ENCODE measurements at places on chromosomes 5 and 9.
A peak's percentile ranks its signal among the peaks of the same experiment; 100 is the strongest.

DNA sequence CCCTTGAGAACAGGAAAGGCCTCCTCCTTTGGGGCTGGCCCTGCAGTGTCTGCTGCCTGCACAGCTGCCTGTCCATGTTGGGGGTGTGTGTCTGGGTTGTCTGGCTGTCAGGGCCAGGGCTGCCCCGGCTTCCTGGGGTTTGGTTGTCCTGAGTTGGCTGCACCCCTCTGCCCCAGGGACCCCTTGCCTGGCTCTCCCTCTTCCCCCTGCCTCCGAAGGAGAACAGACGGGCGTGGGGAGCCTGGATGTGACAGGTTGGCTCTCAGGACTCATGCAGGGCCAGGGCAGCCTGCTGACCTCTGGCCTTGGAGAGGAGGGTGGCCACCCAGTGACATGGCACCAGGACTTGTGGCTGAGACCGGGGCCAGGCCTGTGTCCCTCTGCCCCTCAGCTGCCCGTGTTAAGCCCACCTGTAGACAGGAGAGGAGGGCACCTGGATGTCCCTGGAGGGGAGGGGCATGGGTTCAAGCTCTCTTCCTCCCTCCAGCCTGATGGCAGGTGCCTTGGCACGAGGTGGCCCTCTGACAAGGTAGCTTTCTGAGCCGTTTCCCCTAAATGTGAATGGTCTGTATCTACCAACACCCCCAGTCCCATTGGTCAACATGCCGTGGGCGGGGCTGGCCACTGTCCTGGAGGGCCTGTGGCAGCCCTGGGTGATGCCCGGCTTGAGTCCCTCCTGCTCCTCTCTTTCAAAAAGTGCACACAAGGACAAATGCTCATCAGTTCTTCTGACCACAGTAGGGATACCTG, 34.9 kb downstream of the WNK2 start:
- DNase-seq: no peak

DNA sequence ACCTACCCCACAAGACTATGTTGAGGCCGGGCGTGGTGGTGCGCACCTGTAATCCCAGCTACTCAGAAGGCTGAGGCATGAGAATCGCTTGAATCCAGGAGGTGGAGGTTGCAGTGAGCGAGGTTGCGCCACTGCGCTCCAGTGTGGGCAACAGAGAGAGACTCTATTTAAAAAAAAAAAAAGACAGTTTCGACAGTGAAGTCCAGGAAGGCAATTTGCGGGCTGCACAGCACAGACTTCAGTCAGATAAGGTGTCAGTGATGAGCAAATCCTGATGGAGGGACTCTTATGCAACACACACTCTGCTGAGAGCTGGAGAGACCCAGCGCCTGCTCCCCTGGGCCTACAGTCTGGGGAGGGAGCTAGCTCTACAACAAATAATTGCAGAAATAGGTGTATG, 14.2 kb downstream of the CCNJL start:
- DNase-seq: no peak

GRCh38 chr5:96329886-96330529, 103.0 kb downstream of the PCSK1 start:
- DNase-seq: no peak

- DNase-seq: no peak
Observed at GRCh38 chr5:135706893-135707292, 127.6 kb upstream of the SLC25A48 start.

DNA sequence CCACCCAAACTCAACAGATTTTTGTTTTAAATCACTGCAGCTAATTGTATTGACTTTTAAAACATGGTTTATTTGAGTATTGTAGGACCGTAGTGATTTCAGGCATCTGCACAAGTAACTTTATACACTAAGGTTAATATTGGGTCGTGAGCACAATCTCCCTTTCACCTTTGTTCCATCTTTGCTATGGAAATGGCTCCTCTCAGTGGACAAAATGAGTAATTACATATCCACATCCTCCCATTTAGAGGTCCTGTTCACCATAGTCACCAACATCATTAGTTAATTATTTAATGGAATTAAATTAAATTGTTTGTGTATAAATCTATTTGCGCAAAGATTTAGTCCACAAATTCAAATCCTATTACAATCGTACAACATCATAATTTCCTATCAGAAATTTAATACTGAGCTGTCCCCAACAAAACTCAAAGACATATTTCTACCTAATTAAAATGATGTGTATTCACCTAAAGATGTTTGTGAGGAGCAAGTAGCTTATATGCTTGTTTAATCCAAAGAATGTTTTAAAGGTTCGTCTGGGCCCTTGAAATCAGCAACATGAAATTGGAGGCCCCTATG, 173.0 kb upstream of the DAPK1 start:
- DNase-seq: peak; percentile 26

GRCh38 chr5:159947708-159948358, 31.6 kb downstream of the ADRA1B start:
- no peak for DNase-seq

DNA sequence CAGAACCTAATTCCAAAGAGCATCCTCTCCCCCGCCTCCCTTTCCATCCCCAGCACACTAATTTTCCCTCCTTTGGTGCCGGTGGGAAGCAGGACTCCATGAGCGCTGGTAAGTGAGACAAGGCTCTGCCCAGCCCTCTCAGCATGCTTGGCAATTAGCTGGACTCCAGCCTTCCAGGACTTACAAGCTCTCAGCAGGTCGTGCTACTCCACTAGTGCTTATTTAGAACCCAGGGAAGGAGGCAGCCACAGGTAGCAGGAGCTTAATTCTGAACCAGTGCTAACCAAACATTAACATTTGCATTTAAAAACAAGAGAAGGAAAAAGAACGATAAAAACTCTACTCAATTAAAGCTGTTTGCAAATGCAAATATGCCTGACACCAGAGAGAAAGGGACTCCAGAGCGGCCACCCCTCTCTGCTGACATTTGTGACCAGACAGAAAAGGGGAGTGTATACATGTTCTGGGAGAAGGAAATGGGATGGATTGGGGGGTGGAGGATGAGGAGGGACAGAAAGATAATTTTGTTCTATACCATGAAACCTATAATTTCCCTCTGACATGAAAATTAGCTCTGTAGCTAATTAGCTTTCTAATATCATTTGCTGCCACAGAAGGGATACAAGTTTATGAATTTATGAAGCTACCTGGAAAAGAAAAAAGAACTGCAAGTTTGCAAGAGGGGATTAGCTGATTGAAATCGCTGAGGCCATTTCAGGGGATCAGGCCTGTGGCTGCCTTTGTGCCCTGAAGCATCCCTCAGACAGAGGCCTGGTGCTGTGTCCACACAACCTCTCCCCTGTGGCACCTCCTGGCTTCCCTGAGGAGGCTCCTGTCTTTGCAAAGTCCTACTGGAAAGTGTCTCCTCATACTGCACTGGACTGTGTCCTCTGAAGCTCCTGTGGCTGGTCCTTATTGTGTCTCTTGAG, 266.3 kb downstream of the SEC61B start:
- DNase-seq: no peak

DNA sequence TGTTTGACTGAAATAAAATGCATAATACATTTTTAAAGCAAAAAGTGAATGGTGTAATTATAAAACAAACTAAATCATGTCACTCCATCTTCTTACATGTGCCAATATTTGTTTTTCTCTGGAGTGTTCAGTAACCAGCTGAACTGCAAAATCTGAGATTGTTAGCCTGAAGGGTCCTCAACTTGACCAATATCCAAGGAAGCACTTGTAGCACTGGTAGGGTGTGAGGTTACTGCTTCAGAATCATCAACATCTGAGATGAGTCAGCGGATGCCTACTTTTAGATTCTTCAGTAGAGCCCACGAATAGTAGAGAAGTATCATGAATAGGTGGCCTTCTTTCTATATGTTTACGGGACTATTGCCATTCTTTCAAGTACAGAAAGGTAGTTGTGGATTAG, 226.7 kb downstream of the TLE4 start:
- no peak for DNase-seq

- DNase-seq: no peak
Observed at GRCh38 chr5:67971971-67972821, 243.4 kb upstream of the PIK3R1 start.

DNA sequence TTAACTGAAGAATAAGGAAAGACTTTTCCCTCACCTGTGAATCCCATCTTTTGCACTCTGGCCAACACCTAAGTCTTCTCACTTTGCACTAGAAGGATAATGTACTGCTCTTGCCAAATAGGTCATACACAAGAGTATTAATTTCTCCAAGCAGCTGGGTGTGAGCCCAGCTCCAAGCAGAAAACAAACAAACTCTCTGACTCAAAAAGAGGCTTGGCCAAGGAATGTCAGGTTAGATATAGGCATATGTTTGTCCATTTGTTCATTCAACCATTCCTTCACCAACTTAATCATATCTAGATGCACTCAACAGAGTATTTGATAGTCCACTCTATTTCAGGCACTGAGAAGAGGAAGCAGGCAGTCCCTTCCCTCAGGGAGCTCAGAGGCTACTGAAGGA, 84.4 kb downstream of the HTR4 start:
- no peak for DNase-seq

- DNase-seq: no peak
Observed at GRCh38 chr5:23614422-23614821, 107.0 kb downstream of the PRDM9 start.

- peak; percentile 71 for DNase-seq
Observed at GRCh38 chr5:167816354-167816753, 475.1 kb upstream of the WWC1 start.

GRCh38 chr9:134373269-134373668, 47.0 kb downstream of the RXRA start:
- DNase-seq: no peak

- DNase-seq: peak; percentile 38
Observed at GRCh38 chr9:83649080-83649479, 26.1 kb downstream of the IDNK start.

DNA sequence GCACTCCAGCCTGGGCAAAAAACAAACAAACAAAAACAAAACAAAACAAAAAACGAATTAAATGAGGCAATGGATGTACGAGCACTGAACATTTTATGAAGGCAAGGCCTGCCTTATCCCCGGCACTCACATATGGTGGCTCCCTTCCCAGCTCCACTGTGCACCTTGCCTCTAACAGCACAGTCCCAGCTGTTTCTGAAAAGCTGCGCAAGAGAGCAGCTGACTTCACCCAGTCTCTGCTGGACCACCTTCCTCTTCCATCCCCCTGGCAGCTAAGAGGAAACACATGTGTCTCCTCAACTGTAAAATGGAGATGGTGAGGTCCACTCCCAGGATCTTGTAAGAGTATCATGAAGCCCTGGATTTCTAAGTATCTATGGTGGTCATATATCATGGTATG, 100.7 kb downstream of the KLF4 start:
- DNase-seq: no peak

- no peak for DNase-seq
Observed at GRCh38 chr5:80387063-80387768, 20.6 kb upstream of the ZFYVE16 start.

- no peak for DNase-seq
Observed at GRCh38 chr5:88555674-88556073, 287.0 kb upstream of the TMEM161B start.

DNA sequence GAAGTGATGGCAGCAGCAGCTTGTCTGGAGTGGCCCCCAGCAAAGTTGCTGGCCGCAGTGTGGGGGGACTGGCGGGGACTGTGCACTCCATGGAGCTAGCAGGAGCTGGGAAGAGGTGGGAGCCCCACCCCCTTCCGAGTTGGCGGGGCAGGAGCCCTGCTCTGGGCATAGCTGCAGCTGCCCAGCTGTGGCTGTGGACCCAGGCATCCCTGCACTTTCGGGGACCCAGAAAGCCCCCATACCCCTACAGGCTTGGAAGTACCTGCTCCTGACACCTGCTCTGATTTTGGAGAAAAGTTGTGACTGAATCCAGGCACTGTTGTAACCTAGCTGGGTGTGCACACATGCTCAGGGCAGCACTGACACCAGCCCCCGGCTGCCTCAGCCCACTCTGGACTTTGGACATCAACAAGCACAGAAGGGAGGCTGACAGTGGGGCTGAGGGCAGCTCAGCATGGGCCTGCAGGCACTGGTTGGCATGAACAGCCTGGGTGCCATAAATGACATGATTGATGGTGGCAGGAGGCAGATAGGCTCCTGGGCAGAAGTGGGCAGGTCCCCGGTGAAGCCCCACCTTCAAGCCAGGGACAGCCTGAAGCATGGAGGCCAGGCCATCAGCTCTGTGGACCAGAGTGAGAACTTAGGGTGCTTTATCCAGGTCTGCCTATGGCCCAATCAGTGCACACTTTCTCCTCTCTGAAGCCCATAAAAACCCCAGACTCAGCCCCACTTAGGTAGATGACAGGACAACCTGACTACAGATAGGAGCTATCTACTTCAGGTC, 12.6 kb downstream of the LMBRD2 start:
- no peak for DNase-seq

- no peak for DNase-seq
Observed at GRCh38 chr9:80873861-80874260, 815.5 kb downstream of the TLE1 start.

DNA sequence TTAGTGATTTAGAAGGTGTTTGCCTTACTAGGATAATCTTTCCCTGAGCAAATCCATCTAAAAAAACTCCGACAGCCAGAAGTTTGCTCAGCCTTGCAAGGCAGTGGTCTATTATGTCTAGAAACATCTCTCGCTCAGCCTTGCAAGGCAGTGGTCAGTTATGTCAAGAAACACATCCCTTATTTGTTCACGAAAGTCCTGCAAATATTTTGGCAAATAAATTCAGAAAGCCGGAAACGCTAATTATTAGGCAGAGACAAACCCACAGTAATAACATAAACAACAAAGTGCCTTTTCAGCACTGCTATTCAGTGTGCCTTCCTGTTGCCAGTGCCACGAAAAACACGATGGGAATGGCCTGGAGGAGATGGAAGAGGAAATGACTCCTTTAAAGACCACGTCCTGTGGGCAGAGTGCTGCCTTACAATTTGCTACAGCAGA, 184.5 kb downstream of the GNAQ start:
- no peak for DNase-seq

DNA sequence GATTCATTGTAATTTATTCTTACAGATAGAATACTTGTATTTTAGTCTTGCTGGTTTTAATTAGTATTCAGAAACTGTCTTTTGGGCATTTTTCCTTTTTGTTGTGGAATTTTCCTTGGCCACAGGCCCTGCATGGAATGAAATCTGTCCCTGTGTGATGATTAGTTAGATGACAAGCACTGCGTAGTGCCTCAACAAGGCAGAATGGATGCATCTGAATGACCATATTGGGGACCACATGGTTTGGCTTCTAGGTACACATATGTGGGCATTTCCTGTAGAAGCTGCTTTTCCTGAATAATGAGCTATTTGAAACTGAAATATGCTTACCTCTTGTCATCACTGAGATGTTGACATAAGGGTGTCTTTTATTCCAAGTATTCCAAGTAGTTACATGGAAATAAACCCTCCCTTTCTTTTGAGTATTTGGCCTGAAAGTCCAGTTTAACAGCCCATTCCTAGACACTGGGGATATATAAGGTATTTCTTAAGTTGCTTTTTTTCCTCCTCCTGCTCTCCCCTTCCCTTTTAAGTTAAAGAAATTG, 147.3 kb downstream of the YTHDC2 start:
- DNase-seq: no peak

- peak; percentile 1 for DNase-seq
Observed at GRCh38 chr5:8340739-8341344, 471.9 kb downstream of the MTRR start.

DNA sequence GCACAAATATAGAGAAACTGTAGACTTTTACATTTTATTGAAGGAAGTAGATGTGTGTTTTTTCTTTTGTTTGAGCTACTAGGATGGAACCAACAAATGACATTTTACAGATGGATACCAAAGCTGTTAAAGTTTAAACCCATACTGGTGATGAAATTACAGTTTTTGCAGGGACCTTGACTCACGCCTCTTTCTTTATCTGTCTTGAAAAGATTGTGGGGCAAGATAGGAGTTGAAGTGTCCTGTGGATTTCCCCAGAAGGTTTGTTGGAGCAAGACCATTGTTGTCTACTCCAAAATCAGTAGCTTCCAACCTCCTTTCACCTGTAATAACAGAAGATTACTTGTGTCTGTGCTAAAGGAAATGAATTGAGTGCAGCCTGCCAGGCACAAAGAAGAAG, 4.1 kb upstream of the C5orf63 start:
- DNase-seq: no peak

All from AML-193 (cell line).